ENCODE measurements at places on chromosomes 6 and 20.
A peak's percentile ranks its signal among the peaks of the same experiment; 100 is the strongest.

DNA sequence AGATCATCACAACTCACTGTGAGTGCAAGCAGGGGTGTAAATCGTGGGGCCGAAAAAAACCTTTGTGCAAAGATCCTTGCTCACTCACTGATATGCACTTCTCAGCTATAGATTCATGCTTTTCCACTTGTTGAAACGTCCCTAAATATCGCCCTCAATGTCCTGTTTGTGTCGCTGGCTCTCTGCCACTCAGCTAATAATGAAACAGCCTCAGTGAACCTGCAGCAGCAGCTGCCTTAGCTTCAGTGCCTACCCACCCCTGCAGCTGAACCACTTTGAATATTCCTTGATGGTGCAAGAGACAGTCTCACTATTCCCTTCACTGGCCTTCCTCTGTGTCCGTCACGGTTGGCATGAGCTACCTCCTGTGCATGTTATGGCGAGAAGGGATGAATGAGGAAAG lies 128.9 kb upstream of the NAA20 start:
- peak; percentile 57 for DNase-seq

DNA sequence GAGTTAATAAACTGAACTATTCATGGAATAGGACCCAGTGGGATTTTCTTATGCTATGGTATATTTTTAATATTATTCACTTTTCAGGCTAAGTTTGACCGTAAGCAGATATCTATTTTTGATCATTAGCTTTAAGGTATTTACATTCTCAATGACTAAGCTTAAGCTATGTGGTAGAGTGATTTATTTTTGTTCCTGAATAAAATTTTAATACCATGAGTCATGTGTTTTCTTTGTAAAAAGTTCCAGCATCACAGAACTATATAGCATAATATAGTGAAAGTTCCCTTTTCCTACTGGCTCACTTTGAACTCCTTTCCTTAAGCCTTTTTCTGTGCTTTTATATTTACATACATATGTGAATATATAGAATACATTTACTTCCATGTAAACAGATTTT lies 75.8 kb downstream of the BCKDHB start:
- DNase-seq: peak; percentile 50

- peak; percentile 25 for DNase-seq
These were observed 59.8 kb downstream of the SOD2 start for GRCh38 chr6:159633196-159633595.

GRCh38 chr20:34171640-34172039 lies 59.6 kb upstream of the EIF2S2 start:
- DNase-seq: no peak

DNA sequence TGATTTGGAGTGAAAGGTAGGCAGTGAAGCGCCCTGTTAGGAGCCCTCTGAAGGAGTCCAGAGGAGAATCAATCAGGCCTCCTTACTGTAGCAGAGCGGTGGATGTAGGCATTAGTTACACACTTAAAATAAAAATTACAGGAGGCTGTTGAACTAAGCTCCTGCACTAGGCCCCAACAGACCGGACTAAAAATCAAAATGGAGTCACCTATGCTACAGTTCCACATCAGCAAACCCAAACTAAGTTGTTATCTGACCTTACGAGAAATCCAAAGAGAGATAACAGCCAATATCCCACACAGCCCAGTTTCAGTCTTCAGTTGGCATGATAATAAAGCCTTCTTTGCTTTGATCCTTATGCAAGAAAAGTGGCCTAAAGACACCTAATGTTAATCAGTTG lies 26.8 kb downstream of the SGK1 start:
- no peak for DNase-seq

DNA sequence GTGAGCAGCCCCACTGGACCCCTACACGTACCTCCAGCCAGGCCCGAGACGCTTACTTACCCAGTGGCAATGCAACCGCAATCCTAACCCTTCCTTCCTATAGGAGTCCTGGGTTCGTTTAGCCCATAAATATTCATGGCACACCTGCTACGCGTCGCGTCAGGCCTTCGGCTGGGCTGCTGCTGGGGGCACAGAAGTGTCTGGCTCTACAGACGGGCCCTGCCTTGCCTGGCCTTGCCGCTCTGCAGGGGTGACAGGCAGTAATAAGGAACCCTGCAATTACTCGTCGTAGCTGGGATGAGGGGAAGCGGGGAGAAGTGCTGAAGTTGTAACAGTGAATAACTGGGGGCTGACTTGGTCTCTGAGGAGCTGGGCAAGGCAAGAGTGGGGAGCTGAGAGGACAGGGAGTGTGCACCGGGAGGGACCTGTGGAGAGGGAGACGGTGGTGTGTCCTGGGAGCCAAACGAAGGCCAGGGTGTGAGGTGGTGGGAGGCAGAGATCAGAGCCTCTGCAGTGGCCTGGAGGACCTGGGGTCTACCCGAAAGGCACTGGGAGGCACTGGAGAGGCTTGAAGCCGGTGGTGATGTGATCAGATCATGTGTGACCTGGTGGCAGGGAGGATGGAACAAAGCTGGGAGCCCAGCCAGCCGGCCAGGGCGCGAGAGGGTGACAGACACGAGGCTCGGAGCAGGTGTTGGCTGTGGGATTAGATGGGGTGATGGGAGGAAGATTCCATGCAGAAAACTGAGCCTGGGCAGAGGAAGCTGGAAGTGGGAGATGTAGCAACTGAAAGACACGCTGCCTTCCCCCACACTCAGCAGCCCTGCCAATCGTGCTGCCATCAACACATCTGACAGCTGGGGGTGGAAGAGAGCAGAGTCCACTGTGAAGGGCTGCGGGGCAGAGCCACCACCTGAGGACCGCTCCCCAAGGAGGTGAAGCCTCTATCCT lies 36.4 kb downstream of the PSMG4 start:
- no peak for DNase-seq
